ENCODE measurements at places on chromosomes 3 and 15.

GRCh38 chr3:50192689-50193141 lies 1.3 kb downstream of the GNAT1 start:
- DNase-seq, result no peak

DNA sequence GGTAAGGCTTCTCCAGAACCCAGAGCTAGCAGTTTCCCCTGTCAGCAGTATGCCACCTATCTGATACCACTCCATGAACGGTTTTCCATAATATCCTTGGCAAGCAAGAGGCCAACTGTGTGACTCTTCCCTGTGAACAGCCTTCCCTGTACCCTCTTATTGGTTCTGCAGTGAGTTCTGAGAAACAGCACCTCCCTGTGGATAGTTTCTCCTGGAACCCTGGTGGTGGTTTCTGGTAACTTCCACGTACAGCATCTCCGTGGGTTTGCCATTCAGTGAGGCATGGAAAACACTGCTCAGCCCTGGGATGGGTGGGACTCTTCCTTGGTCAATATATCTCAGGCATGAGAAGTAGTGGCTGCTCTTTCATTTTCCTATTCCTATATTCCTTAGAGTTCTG lies 19.4 kb upstream of the SERPINI2 start:
- DNase-seq, result no peak

DNA sequence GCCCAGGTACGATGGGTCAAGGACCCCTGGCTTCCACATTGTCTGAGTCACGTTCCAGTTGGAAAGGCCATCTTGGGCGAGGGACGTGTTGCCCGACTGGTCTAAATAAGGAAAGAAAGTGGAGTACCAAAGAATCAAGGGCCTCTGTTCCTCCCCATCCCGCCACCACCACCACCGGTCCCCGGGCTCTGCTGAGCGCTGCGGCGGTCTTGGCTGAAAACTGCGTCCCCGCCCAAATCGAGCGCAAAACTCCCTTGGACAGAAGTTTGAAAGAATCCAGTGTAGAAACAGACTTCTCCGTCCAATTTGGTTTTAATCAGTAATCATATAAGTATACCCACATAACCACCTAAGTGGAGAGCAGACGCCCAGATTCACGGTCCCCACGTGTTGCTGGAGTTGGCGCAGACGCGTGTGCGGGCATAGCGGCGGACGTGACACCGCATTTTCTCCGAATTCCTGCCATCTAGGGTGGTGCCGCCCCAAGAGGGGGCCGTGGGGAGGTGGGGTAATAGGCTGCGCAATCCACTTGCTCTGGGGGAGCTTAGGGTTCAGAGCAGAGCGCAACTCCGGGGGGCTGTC lies 243.8 kb upstream of the TOPAZ1 start:
- DNase-seq, result no peak

GRCh38 chr3:74613521-74614106 lies 845 bp downstream of the CNTN3 start:
- DNase-seq, result no peak

DNA sequence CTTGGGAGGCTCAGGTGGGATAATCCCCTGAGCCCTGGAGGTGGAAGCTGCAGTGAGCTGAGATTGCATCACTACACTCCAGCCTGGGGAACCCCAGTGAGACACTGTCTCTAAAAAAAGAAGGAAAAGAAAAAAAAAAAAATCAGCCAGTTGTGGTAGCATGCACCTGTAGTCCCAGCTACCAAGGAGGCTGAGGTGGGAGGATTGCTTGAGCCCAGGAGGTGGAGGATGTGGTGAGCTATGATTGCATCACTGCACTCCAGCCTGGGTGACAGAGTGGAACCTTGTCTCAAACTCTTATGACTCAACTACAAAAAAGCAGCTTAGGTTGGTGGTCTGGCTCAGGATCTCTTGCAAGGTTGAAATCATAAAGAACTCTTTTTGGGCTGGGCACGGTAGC lies 19.3 kb upstream of the GPX1 start:
- DNase-seq, result no peak

GRCh38 chr3:55675478-55675877 lies 188.4 kb upstream of the WNT5A start:
- DNase-seq, result no peak

- DNase-seq, result no peak
Measured at GRCh38 chr15:85649372-85649771, 145.4 kb downstream of the KLHL25 start.

GRCh38 chr15:31442699-31443111 lies 116.1 kb downstream of the KLF13 start:
- peak; percentile 85 for DNase-seq

- no peak for DNase-seq
Measured at GRCh38 chr3:197167549-197167948, 130.9 kb downstream of the DLG1 start.

GRCh38 chr3:107216711-107217110 lies 160.5 kb upstream of the CCDC54 start:
- DNase-seq, result peak; percentile 97

DNA sequence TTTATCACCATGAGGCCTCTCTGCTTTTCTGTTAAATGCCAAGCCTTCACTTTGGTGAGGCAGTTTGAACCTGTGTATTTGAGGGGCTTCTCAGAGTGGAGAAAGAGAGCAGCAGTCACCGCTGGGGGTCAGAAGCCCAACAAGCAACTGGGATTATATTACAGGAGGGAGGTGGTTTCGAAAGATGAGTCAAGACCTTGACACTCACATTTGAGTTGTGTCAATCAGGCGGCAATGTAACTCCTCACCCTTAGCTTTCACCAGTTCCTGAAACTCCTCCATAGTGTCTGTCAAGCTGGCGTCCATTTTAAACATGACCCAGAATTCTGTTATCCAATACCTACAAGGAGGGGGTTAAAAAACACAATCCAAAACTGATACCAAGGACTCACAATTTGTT lies 46.5 kb downstream of the RASGRP1 start:
- DNase-seq, result no peak

GRCh38 chr15:75195122-75195765 lies 6.4 kb upstream of the C15orf39 start:
- DNase-seq, result no peak

DNA sequence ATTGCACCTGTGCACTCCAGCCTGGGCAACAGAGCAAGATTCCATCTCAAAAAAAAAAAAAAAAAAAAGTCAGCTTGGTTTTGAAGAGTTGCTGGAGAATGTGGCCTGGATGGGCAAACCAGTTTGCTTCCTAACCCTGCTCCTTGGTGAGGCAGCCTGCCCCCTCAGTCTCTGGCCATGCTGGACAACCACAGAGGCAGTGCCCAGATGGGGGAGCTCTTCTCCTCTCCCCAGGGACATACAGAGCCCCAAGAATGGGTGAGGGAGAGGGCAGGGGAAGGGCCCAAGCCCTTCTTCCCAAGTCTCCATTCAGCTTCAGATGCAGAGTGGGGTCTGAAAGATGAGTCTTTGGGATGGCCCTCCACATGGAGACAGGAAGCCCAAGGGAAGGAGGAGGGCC lies 27.9 kb downstream of the CD276 start:
- DNase-seq, result no peak

DNA sequence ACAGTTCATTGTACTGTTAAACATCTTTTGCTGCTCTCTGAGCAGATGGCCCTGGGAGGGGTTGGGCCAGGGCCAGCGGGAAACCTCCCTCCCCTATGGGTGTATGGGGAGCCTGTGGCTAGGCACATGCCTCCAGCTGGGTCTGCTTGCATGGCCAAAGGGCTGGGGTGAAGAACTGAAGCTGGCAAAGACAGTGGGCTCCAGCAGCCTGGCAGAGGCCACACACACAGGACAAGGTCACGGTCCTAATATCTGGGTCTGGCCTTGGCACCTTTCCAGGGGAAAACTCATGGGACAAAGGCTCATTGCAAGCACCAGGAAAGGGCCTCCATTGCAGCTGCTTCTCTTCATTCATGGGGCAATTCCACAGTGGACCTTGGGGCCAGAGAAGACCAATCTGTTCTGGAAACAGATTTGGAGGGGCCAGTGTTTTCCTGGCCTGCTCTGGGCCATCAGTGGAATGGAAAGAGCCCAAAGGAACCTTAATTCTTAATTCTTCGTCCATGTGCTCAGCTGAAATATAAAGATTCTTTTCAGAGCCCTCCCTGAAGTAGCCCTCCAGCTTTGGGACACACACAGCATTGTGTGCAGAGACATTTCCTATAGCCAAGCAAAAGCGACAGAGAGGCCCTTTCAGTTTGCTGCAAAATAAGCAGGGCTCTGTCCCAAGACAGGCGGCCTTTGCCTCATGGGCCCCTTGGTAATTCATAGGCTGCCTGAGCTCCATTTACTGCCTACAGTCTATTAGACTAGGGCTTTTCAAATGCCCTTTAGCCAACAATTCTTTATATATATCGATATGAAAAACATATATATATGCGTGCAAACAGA lies 11.3 kb upstream of the LIMD1 start:
- no peak for DNase-seq

GRCh38 chr15:90336705-90337141 lies 15.4 kb upstream of the ZNF774 start:
- DNase-seq, result no peak

DNA sequence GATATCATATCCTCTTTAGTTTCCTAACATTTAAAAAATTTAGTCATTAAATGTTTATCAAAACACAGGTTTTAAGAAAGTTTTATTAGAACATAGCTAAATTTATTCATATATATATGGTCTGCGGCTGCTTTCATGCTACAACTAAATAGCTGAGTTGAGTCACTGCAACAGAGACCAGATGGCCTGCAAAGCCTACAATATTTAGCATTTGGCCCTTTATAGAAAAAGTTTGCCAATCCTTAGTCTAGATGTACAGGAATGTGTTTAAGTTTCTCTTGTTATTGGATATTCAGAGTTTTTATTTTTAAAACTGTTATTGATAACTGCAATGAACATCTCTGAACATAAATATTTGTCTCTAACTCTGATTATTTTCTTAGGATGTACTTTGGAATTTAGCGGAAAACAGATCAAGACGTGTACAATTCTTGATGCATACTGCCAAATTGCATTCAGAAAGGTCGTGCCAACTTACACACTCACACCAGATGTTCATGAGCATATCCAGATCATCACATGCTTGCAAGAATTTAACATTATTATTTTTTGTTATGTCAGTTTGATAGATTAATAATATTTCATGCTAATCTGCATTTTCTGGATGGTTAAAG lies 157.9 kb downstream of the STAC start:
- no peak for DNase-seq

GRCh38 chr15:62942428-62942827 lies 100.1 kb upstream of the TPM1 start:
- DNase-seq, result no peak

DNA sequence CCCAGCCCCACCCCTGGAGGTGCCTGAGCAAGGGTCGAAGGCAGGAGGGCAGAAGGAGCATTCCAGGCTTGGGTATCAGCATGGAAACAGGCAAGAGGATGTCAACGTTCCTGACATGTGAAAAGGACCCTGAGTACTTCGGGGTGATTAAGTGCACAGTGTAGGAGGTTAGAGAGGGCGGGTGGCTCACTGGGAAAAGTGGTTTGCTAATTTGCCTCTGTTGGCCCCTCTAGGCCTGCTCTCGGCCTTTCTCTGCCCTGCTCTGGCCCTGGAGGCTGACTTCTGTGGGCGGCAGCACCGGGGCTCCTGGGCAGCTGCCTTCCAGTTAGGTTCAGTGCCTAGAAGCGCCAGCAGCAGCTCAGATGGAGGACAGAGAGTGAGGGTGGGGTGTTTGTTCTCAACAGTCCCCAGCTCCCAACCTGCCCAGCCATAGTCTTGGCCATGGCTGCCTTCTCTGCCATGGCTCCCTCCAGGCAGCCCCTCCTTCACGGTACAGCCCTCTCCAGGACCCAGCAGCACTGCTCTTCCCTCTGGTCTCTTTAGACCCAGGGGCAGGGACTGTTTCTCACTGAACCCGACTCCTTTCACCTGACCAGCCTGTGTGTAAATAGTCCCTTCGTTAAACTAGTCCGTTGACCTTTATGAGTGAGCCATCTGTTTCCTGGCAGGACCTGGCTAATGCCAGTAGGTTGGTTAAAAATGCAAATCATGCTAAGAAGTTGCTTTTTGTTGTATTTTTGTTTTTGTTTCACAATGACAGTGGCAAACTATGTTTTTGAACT lies 107.1 kb upstream of the TPM1 start:
- no peak for DNase-seq

- no peak for DNase-seq
Measured at GRCh38 chr3:27666272-27666671, 55.9 kb downstream of the EOMES start.
